ENCODE measurements at places on chromosomes 1 and 21.

- no peak for DNase-seq
These were observed 28.5 kb downstream of the TUFT1 start for GRCh38 chr1:151568626-151569088.

GRCh38 chr1:223711173-223711572 is 1.2 kb upstream of the CAPN2 start:
- no peak for DNase-seq

DNA sequence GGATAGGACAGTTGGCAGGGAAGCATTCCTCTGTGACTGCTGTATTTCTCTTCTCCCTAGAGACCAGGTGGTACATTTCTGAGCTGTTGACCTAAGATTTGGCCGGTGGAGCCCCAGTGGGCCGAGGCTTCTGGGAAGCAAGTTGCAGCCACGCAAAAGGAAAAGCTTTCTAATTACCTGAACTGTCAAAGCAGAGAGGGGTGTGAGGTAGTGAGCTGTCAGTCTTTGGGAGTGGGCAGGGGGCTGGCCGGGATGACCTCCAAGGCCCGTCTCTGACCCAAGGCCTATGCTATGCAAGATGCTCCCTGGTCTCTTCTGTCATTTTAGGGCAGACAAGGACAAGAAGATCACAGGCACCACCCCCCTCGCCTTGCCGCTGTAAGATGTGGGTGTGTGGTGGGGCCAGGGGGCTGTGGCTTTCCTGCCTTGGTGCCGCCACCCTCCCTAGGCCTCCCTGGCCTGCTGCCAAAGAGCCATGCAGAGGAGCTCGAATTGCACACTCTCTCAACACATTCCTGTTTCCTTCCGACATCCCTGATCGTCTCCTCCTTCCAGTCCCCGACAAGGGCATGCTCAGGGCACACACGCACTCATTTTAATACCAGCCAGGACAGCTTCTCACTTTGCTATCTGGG is 7.7 kb downstream of the PADI1 start:
- peak; percentile 43 for DNase-seq

- no peak for DNase-seq
These were observed 84.2 kb upstream of the RGS2 start for GRCh38 chr1:192724670-192725069.

- no peak for DNase-seq
These were observed 233.1 kb upstream of the USP24 start for GRCh38 chr1:55448261-55448660.

DNA sequence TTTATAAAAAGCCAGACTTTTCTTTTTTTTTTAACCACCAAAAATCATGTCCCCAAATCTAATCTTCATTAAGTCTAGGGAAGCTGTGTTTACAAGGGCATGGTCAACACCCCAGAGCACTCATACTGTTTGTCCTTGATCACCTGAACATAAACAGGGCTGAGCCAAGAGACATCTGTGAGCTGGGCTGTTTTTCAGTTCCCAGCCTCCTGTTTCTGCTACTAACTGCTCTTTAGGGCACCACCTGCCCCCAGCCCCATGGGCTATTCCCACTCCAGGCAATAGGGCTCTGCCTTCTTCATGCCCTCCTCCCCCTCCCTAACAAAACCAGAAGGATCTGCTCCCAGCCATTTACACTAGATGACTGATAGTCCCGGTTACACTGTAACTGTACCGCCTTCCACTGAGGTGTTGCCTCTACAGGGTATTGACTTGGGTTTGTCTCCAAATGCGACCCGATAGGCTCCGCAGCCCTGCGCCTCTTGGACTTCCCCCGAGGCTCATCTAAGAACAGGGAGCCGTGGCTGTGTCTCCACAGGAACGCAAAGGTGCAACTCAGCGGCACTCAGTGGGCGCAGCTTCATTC is 11.7 kb upstream of the SLC26A9 start:
- no peak for DNase-seq

GRCh38 chr1:67832737-67833601 is at the start of gene GNG12:
Gene GNG12 (minus strand): TSS chr1:67833467. CDS start chr1:67707686, 125,781 bp downstream.
- peak; percentile 14 for DNase-seq

DNA sequence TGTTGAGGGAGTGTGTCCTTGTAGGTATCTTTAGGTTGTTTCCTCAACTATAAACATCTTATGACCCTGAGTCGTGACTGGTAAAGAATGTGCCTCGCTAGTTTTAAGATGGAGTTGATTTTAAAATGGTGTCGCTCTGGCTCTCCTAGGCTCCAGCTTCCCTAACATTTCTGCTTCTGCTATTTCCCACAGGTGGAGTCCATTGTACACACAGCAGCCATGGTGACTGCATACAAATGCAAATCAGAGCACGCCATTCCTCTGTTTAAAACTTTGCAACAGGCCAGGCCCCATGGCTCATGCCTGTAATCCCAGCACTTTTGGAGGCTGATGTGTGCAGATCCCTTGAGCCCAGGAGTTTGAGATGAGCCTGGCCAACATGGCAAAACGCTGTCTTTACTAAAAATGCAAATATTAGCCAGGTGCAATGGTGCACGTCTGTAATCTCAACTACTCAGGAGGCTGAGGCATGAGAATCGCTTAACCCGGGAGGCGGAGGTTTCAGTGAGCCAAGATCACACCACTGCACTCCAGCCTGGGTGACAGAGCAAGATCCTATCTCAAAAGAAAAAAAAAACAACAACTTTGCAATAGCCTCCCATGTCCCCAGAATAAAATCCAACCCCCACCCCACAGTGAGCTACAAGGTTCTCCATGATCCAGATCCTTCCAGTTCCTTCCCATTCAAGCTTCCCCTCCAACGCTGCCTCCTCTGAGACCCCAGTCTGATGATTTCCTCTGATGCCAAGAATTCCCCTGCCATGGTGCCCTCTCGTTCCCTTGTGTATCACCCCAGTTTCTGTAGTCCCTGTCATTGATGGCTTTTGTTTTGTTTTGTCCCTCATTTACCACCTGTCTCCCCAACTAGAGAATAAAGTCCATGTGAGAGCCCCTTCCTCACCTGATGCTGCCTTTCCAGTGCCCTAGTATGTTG is 36.9 kb upstream of the KLHDC7A start:
- DNase-seq = no peak
